ENCODE measurements at places on chromosomes 7 and 10.
A peak's percentile ranks its signal among the peaks of the same experiment; 100 is the strongest.

DNA sequence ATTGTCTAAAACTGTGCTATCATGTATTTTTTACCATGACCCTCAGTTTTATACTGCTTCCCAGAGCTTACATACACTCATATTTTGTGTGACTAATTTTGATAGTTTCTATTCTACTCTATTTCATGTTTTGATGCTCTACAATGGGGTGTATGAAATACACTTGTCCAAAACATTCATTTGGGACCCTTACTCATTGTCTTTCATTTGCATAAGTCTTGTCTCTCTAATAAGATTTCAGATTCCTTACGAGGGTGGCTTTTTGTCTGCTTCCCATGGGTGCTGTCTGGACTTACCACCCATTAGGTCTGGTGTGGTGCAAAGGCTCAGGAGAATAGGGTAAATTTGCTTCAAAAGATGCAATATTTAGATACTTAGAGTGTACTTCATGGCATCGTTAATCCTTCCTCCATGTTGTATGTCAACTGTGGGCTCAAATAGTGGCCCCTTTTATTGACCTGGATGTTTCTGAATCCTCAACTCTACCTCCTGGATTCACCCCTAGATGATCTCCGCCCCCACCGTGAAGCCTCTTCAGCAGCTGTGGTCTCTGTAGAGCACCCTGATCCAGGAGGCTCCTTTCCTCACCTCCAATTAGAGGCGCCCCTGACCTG, 3.6 kb upstream of the GIMAP5 start:
- no peak for DNase-seq

- no peak for DNase-seq
Measured at GRCh38 chr7:102471791-102472125, 7.0 kb downstream of the POLR2J start.

DNA sequence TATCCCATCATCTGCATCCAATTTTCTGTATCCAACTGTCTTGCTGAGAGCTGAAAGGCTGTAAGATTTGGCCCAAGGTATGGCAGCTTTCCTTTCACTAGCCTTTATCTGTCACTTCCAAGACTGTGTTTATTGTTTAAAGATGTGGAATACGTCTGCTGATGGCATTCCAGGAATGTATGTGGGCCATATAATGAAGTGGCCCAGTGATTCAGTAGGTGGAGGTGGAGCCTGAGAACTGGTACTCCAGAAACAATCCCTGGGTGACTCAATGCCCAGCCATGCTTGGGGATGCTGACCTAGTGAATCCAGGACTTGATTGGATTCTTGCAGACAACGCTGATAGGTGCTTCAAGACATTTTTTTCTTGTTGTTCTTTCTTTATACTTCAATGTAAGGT, 13.5 kb downstream of the NEUROD6 start:
- no peak for DNase-seq

DNA sequence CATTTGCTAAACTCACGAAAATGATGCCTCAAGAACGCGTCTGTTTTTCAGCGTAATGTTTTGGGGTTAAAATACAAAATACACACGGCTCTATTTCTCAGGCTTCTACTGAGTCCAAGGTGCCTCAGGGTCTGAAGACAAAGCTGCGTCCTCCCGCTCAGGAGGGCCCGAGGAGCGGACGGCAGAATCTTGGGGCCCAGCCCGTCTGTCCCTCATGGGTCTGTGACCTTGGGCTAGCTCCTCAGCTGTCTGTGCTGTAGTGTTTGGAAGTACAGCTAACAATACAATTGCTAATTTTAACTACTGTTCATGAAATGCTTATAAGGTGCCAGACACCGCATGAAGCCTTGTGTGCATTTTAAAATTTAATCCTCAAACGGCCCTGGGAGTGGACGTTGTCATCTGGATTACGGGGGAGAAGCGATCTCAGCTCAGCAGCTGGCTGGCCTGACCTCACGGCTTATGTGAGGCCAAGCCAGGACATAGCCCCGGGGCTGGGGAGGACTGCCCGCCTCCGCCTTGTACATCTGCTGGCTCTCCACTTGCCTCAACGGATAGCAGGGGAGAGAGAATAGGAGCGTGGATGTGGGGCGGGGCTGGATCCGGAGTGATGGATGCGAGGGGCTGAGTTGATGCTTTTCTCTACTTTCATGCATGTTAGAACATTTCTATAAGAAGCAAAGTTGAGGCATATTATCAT, 357.4 kb downstream of the GLRX3 start:
- DNase-seq: no peak

GRCh38 chr7:6121141-6121540, 90.0 kb downstream of the ANKRD61 start:
- peak; percentile 55 for DNase-seq

DNA sequence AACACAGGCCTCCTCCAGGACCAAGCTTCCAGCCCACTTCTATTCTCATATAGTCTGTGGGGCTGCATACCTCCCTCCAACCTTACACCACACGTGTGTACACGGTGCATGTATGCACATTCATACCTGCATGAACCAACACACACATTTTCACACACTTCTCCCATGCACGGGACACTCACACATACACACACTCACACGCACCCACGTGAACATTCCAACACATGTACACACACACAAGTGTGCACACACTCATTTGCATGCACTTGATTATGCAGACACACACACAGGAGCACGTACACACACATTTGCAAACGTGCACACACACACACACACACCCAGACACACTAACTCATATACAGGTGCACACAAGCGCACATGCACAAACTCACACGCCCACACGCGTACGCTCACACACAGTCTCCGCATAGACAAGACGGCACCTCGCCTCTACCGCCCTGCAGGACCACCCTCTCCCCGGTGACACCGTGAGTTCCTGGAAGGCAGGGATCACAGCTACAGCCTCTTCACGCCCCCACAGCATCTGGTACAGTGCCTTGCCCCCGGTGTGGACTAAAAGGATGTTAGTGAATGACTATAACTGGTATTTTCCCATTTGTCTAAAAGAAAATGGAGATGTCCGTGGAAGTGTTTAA, 263.8 kb downstream of the PTPRN2 start:
- no peak for DNase-seq

GRCh38 chr10:106910666-106911065, 253.8 kb downstream of the SORCS1 start:
- no peak for DNase-seq

All from osteoblast (primary cell).